ENCODE measurements at places on chromosomes 11 and 22. TPM values are rescaled to one million over a fixed set of nuclear protein-coding genes. Genes with fewer than 3 reads are reported as not detected.

DNA sequence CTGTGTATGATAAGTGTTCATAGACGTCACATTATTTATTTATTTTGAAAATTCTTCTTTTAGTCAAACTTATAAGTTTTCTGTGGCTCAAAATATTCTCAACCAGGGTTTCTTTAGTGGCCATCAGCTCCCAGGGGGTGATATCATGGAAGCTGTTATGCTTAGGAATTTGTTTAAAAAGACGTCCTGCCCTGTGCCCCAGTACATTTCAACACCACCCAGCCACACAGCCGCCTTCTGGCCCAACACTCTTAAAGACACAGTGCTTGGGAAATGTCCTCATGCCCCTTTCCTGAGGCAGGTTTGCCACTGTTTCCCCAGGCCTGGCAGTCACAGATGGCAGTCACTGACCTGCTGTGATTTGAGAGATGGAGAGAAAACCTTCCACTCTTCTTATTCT lies 19.9 kb downstream of the TSKU start:
- H3K4me1 ChIP-seq: peaks cover 73% of the 10 kb centered on the region
- H3K27me3 ChIP-seq: no peaks in the 10 kb centered on the region
- H3K4me3 ChIP-seq: no peak overlapping the region
- H3K27ac ChIP-seq: peak overlapping the region; percentile 50
- DNase-seq: no peak

DNA sequence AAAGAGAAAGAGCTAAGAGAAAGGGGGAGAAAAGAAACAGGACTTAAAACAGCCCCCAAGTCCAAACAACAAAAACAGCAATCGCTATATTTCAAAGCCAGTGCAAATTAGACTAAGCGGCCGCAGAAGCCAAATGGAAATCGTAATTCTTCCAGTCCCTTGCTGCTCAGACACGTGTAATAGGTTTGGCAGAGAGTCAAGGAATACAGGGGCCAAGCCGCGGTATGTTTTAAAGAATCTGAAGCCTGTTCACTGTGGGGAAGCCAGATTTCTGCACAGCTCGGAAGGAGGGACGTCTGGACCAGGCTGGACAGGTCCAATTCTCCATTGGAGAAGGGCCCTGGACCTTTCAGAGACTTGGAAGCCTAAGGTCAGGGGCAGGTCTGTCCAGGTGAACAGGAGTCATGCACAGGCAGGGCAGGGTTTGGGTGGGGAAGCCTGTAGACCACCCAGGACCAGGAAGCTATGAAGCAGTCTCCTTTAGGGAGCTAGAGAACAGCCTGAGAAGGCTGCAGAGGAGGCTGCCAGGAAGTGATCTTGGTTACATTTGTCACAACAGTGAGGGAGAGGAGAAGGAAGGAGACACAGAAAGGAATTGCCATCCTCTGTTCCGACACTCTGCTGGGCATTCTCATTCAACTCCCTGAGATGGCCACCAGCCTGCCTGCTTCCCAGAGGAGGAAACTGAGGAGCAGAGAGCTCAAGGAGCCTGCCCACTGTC lies 265.5 kb upstream of the ISX start:
- no peaks in the 10 kb centered on the region for H3K27me3 ChIP-seq
- H3K4me3 ChIP-seq: no peak overlapping the region
- H3K36me3 ChIP-seq: no peaks in the 10 kb centered on the region
- DNase-seq: peak; percentile 85
- no peaks in the 10 kb centered on the region for H3K4me1 ChIP-seq

DNA sequence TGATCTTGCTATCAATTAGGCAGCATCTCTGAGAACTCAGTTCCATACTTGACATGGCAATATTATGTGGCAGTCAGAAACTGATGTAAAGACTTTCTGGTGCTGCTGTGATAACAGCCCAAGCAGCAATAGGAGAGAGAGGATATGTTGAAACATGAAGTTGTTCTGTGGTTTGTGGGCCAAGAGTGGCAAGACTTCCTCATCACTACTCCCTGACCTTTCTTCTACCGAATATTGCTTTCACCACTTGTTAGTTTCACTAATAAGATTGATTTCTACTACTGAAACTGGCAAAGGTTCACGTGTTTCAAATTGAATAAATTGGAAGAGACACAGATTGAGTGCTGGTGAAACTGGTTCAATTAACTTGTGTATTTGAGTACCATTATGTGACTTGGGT lies 852.6 kb upstream of the RAG2 start:
- no peak for DNase-seq
- no peak overlapping the region for H3K27ac ChIP-seq
- no peaks in the 10 kb centered on the region for H3K4me1 ChIP-seq
- H3K4me3 ChIP-seq: no peak overlapping the region
- no peaks in the 10 kb centered on the region for H3K27me3 ChIP-seq

DNA sequence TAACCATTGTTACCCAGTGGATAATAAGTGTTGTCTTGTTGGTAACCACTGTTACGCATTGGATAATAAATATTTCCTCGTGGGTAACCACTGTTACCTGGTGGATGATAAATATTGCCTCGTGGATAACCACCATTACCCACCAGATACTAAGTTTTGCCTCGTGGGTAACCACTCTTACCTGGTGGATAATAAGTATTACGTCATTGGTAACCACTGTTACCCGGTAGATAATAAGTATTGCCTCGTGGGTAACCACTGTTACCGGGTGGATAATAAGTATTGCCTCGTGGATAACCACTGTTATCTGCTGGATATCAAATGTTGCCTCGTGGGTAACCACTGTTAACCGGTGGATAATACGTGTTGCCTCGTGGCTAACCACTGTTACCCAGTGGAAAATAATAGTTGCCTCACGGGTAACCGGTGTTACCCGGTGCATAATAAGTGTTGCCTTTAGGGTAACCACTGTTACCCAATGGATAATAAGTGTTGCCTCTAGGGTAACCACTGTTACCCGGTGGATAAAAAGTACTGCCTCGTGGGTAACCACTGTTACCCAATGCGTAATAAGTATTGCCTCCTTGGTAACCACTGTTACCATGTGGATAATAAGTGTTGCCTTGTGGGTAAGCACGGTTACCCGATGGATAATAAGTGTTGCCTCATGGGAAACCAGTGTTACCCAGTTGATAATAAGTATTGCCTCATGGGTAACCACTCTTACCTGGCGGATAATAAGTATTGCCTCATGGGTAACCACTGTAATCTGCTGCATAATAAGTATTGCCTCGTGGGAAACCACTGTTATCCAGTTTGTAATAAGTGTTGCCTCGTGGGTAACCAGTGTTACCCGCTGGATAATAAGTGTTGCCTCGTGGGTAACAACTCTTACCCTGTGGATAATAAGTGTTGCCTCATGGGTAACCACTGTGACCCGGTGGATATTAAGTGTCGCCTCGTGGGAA lies 21.9 kb upstream of the NXPE4 start:
- DNase-seq: no peak
- no peak overlapping the region for H3K27ac ChIP-seq
- H3K4me1 ChIP-seq: no peaks in the 10 kb centered on the region
- no peaks in the 10 kb centered on the region for H3K36me3 ChIP-seq
- H3K27me3 ChIP-seq: no peaks in the 10 kb centered on the region
- no peak overlapping the region for H3K4me3 ChIP-seq

Gene SAAL1
- polyA plus RNA-seq: 11.9 TPM
